ENCODE measurements at places on chromosomes 13 and 19. TPM values are rescaled to one million over a fixed set of nuclear protein-coding genes. Genes with fewer than 3 reads are reported as not detected.
A peak's percentile ranks its signal among the peaks of the same experiment; 100 is the strongest.

GRCh38 chr13:44747179-44747578 lies 171.0 kb upstream of the TSC22D1 start:
- no peak for DNase-seq

DNA sequence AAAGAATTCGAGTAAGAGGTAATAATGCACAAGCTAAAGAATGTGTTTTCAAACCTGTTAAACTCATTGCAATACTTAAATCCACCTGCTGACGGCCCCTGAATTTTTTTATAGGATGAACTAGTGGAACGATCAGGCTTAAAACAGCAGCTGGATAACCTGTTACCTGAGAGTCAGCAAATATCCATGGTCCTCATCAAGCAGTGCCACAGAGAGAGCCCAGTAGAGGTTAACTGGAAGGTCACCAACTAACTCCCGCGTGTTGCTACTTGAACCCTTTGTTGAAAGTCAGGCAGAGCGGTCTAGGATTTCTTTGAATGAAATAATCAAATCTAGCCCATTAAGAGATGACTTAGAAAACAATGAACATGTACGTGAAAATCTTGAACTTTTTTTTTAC lies 47.6 kb upstream of the SPRY2 start:
- no peak for DNase-seq

RNF113B gene
- not detected for polyA plus RNA-seq

GRCh38 chr19:57280962-57281400 lies 696 bp downstream of the ZNF460 start:
- DNase-seq: peak; percentile 23

DNA sequence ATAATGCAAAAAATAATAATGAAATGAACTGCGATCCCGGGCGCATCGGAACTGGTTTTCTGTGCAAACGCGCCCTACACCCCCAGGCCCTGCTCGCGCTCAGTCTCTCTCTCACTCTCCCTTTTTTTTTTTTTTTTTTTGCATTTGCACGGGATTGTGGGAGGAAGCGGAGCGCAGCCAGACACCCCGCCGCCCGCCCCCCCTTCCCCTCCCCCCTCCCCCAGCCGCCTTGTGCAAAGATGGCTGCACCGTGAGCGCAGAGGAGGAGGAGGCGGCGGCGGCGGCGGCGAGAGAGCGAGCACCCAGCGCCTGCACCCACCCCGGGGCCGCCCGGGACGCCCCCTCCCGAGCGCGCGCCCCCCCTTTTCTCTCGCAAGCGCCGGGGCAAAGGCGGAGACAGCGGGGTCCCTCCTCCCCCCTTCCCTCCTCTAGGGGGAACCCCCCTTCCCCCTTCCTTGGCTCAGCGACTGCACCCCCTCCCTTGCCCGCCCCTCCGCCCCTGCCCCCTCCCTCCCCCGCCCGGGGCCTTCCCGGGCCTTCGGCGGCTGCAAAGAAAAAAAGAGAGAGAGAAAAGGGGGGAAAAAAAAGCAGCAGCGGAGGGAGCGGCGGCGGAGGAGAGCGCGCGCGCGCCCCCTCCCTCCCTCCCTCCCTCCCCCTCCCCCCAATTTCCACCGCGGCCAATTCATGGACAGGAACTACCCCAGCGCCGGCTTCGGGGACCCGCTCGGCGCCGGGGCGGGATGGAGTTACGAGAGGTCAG lies at the start of gene PRR12:
PRR12 (plus strand) TSS at position 212 of the 760 bp plus-strand sequence; CDS start at position 685, 473 bp downstream.
- DNase-seq: peak; percentile 88

RETN gene
- polyA plus RNA-seq: not detected

DNA sequence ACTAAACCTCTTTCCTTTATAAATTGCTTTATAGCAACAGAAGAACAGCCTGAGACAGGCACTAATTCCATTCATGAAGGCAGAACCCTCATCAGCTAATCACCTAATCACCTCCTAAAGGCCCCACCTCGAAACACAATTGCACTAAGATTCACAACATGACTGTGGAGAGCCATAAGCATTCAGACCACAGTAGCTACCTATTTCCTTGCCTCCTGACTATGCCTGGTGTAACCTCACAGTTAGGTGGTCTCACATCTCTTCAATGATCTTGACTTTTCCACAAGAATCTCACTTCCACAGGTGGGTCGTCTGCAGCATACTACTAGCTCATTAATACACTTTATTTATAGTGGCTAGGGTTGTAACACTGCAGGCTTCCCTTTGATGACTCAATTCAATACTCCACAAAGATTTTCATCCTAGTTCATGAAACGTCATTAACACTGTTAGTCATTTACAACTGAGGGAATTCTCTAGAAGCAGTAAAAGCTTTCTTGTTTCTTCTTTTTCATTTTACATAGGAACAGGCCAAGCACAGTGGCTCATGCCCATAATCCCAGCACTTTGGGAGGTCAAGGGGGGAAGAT lies 27.1 kb downstream of the STK24 start:
- no peak for DNase-seq

SULT2A1 gene
- not detected for polyA plus RNA-seq

CAMSAP3 gene
- polyA plus RNA-seq: 2.9 TPM

DNA sequence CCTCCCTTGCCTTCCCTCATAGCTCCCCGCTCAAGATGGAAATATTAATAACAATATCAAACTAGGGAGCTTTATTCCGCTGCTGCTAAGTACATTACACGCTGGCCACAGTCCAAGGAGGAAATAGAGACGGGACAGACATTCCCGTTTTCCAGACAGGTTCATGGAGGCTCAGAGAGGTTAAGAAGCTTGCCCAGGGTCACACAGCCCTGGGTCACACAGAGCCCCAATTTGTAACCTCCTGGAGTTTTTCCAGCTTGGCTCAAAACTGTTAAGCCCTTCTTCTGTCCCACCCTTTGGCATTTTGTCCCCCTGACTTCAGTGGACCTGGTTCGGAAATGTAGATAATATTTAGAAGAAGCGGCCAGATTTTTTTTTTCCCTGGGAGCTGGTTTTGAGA lies 2.0 kb downstream of the BICRA start:
- peak; percentile 51 for DNase-seq

WDR88 gene
- polyA plus RNA-seq: not detected

TTC9B gene
- not detected for polyA plus RNA-seq

GRCh38 chr19:996051-996838 lies 4.0 kb upstream of the GRIN3B start:
- peak; percentile 48 for DNase-seq

CACNA1A gene
- 0.27 TPM for polyA plus RNA-seq

GRCh38 chr19:18086590-18087138 lies at the start of gene IL12RB1:
TSS of gene IL12RB1 (minus strand) at chr19:18086934. CDS start at chr19:18086823, 111 bp downstream.
- no peak for DNase-seq

KLF12 gene
- polyA plus RNA-seq: 1.6 TPM

GRCh38 chr19:17560205-17560595 lies 4.8 kb downstream of the COLGALT1 start:
- DNase-seq: no peak

LAMP1 gene
- 106 TPM for polyA plus RNA-seq

GRCh38 chr13:23844132-23844531 lies 45.1 kb downstream of the MIPEP start:
- no peak for DNase-seq

DNA sequence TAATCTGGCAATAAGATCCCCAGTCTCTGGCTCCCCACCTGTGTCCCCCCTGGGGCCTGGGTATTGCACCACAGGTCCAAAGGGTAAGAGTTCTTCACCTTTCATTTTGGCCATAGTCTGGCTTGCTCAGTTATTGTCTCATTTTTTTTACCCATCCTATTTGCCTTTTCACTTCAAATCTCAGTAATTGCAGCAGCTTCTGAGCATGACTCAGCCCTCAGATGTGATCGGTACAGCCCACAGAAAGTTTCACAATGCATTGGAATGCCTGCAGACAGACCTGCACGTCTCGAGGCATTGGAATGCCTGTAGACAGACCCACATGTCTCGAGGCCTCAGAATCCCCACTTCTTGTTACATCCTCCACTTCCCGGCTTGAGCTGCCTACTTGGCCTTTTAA lies 173.6 kb downstream of the NUFIP1 start:
- peak; percentile 87 for DNase-seq

ZNF611 gene
- 4.1 TPM for polyA plus RNA-seq

ZNF441 gene
- polyA plus RNA-seq: not detected

CYP4F8 gene
- polyA plus RNA-seq: not detected

SYNGR4 gene
- polyA plus RNA-seq: 4.4 TPM

DNA sequence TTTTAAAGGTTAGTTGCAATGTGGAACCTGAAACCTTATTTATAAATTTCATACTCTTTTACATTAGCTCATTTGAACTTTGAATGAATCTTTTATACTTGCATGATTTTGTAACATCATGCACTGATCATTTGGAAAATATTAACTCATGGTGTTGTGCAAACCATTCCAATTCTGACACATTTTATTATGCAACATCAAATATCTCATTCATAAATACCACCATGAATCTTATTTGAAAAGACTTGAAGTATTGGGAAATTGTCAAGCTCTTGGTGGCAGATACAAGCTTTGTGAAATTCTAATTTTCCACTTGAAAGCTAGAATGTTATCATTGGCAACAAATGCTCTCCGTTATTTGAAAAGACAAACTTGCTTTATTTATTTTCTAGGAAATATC lies 379.9 kb upstream of the PCDH20 start:
- DNase-seq: no peak

PABPC3 gene
- 0.34 TPM for polyA plus RNA-seq

GRCh38 chr13:38564256-38565150 lies 122.4 kb upstream of the FREM2 start:
- DNase-seq: no peak

DNA sequence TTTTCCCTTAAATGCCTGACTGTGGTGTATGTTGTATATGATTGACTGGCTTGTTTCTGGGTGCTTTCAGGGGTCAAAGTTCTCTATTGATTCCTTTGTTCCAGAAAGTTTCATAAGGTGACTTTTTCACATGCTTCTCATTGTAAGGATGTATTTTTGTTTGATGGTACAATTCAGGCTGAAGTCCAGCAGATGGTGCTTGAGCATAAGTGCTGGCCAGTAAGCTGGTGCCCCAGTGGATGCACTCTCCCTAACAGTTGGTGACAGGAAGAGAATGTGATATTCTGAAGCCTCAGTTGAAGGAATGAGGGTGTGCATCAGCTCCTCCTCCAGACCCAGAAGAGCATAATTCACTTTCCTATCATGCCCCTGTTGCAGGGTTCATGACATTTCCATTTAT lies 1941.6 kb upstream of the PRR20A start:
- peak; percentile 1 for DNase-seq

DNA sequence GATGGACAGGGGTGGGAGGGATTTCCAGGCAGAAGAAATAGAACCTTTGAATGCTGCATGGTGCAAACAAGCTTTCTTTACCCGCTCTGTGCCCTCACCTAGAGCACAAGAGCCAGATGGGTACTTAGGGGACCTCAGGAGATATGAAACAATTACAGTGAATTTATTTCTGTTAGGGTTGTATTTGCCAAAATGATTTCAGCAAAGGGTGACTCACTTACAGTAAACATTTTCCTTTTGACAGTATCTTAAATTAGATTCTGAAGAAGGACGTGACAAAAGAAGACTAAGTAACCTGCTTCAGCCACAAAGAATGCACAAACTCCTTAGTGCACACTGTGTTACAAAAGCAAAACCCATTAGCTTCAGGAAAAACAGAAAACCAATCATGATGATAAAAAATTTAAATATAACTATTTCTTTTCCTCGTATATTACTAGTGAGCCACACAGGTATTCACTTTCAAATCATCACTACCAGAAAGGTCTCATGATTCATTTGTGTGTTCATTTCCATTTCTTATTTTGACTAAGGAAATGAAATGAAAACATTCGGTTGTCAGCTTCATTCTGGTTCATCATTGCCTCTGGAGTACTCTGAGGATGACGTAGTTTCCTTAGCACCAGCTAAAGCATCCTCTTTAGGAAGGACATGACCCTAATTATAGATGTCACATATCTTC lies 158.8 kb downstream of the NHLRC3 start:
- no peak for DNase-seq

CNN1 gene
- 1.0 TPM for polyA plus RNA-seq

IGSF23 gene
- polyA plus RNA-seq: 0.35 TPM

- DNase-seq: no peak
These were observed 25.3 kb downstream of the SLITRK5 start for GRCh38 chr13:87696458-87696857.

TNFSF9 gene
- 16.7 TPM for polyA plus RNA-seq

GRCh38 chr13:72495681-72496080 lies 231.7 kb downstream of the MZT1 start:
- DNase-seq: no peak

GRCh38 chr13:71727662-71728061 lies 139.3 kb downstream of the DACH1 start:
- DNase-seq: no peak

DNA sequence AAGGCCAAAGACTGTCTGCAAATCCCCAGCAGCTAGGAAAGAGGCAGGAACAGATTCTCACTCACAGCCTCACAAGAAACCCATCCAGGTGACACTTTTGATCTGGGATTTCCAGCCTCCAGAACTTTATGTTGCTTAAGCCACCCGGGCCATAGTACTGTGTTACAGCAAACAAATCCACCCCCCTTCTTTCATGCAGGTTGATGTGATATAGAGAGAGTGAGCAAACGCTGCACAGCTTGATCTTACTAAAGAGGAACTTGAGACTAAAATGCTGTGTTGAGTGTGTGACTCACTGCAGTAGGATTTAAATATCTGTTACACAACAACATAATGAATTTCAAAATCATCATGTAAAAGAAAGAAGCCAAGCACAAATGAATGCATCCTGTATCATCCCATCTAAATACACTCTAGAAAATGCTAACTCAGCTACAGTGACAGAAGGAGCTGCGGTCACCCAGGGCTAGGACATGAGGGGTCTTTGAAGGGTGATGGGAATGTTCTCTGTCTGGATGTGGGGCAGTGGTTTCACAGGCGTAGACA lies 32.2 kb downstream of the RCBTB2 start:
- DNase-seq: peak; percentile 19

DNA sequence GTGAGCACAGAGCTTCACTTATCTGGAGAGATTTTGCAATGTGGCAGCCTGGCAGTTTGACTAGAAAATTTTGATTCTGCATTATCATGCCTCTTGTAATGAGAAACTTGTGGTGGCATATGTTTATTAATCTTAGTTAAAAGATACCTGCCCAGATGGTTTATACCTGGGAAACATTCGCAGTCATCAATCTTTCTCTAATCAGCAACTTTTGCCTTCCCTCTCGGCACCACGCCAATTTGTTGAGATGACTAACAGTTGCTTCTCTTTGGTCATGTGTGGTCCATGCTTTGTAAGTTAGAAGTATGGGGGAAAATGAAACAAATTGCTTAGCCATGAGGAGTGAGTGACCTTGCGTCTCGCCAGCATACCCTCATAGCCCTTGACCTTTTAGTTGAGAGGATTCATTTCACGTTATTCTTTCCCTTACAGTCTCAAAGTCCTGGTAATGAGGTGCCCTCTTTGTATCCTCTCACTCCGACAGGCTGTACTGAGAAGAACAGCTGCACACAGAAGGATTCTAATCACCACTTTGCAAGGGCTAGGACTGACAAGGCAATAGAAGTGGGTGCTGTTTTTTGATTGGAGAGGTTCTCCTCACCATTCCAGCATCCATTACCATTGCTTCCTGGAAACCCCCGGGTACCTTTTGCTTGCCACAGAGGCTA lies 201.4 kb downstream of the OXGR1 start:
- no peak for DNase-seq

DNA sequence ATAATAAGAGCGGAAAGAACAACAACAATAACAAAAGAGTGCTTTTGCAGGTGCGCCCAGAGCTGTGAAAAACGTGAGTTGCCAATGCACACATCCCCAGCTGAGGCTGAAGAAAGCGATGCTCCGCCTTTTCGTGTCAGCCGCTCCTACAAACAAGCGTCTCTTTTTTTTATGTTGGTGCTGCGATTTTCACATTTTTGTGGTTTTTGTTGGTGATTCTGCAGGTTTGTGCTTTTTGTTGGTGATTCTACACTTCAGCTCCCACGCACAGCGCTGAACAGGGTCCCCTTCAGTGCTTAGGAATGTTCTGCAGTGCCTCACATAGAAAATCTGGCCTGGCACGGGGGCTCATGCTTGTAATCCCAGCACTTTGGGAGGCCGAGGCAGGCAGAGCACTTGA lies 7.3 kb upstream of the SBK3 start:
- DNase-seq: no peak

All from A549 (cell line).